ENCODE measurements at places on chromosomes 7 and 10.

DNA sequence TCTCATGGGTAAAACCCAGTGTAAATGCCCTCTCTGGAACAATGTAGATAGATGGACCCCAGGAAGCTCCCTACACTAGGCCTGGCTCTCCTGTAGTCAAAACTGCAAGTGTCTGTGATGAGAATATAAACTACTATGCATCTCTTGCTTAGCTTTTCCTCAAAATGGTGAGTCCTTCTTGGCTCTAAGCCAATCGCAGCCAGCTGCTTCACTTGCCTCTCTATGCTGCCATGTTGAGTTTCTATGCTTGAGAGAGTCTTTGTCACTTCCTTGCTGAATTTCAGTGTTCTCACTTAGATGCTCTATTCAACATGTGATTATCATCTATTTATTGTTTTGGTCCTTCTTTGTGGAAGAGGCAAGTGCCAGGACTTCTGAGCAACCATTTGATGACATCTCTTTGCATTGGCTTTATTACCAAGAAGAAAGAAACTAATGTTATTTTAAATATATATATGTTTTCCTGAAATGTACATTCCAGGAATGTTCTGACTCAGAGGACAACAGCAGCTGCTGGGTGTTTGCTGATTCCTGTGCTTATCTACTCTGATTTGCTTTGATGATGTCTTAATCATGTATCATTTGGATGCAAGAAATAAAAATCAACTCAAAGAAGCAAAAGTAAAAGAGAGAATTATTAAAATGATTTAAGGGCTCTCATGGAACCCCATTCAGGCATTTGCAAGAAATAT is 16.6 kb downstream of the TAS2R40 start:
- no peak for DNase-seq

- no peak for DNase-seq
Observed at GRCh38 chr7:80459776-80460510, 51.9 kb downstream of the GNAT3 start.

DNA sequence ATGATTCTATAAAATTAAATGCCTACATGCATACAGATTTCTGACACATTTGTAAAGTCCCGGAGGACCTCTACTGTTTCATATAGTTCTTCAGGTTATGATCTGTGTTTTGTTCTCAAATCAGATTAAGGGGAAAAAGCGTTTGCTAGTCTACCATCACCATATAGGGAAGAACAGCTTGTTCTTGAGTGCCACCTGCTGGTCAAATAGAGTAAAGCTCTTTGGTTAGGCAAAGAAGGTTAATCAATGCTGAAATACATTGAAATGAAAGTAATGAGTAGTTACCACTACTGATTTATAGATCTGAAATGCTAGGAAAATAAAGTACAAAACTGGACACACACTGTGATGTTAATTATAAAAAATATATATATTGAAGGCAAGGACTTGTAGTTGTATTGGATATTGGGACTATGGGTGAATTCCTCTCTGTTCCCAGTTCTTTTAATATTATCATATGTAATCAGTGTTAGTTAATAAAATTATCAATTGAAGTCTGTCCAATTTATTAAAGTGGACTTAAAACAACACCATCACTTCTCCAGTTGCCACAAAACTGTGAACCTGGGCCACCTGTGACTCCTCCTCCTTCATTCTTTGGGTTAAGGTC is 72.6 kb upstream of the PDLIM1 start:
- DNase-seq: peak; percentile 38

DNA sequence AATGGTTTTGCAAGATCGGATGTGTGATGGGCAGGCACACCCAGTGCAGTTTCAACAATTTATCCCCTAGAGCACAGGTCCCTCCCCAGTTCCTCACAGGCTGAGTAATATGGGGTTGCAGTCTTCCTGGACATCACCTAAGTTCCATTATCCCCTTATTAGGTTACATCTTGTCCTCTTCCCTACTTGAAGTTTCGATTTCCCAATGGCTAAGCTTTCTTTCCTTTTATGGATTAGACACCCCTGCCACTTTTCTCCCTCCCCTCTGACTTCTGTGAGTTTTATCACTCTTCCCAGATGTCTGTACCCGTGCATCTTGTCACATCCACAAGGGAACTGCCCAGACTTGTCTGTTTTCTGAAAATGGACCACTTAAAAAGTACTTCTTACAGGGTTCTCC is 2.4 kb upstream of the NIPSNAP2 start:
- no peak for DNase-seq

DNA sequence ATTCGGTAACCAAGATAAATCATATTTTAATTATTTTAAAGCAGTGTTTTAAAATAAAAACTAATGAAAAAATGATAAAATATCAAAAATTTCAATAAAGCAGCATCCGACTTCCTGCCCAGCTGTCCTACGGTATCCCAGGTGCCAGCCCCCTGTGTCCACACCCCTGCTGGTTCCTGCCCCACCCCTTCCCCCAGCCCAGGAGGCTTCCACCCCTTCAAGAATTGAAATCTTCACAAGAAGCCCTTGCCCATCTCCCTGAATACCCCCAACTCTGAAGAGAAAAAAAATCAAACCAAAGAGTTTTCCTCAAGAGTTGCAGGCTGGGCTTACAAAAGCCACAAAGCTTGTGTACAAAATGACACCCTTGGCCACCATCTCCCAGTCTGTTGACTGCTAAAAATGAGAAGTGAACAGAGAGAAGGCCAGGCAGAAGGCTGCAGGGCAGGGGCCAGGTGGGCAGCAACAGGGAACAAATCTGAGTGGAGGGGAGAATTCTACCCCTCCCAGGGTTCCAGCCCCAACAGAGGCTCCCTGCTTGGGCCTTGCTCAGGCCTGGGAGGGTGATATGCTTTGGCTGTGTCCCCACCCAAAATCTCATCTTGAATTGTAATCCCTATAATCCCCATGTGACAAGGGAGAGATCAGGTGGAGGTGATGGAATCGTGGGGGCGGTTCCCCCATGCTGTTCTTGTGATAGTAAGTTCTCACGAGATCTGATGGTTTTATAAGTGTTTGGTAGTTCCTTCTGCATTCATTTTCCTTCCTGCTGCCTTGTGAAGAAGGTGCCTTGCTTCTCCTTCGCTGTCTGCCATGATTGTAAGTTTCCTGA is 14.5 kb downstream of the GPRIN2 start:
- no peak for DNase-seq

- DNase-seq: no peak
Observed at GRCh38 chr7:11607686-11608085, 224.3 kb downstream of the THSD7A start.

- DNase-seq: no peak
Observed at GRCh38 chr7:16684935-16685334, 39.0 kb downstream of the BZW2 start.

DNA sequence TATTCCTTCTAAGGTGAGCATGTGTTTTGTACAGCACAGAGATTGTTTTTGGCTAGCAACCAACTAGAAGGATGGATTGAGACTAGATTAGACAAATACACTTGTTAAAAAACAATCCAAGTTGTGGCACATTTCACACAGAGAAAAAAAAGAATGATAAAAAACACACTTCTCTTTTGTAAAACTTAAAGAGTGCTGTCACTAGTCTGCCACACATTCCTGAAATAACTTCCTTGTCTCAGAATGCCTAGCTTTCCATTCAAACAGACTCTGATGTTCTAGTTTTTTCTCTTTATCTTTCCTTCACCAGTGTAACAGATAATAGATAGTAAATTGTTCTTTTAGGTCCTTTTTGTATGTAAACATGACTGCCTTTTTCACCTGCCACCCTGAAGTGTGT is 11.4 kb downstream of the DLD start:
- DNase-seq: no peak

DNA sequence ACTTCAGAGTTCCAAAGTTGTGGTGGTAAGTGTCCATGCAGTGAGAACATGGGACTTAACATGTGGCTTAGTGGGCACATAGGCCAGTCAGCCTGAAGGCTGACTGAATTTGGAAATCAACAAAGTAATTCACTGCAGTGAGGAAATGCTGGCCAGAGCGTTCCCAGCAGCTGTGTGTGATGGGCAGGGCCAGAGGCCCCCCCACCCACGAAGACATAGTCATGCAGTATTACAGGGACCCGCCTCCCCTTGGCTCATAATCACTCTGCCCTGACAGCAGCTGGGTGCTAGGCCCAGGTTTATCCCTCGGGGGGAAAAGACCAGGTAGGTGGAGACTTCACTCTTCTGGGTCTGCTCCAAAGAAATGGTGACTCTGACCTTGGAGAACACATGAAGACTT is 33.7 kb downstream of the HTR5A start:
- no peak for DNase-seq

GRCh38 chr10:124324451-124324850 is 94.3 kb downstream of the OAT start:
- DNase-seq: no peak

GRCh38 chr10:101708073-101708472 is 13.1 kb upstream of the FBXW4 start:
- no peak for DNase-seq

GRCh38 chr7:128176696-128177095 is 64.4 kb upstream of the LEP start:
- no peak for DNase-seq

- DNase-seq: no peak
Observed at GRCh38 chr7:111852081-111852480, 289.8 kb upstream of the IMMP2L start.

DNA sequence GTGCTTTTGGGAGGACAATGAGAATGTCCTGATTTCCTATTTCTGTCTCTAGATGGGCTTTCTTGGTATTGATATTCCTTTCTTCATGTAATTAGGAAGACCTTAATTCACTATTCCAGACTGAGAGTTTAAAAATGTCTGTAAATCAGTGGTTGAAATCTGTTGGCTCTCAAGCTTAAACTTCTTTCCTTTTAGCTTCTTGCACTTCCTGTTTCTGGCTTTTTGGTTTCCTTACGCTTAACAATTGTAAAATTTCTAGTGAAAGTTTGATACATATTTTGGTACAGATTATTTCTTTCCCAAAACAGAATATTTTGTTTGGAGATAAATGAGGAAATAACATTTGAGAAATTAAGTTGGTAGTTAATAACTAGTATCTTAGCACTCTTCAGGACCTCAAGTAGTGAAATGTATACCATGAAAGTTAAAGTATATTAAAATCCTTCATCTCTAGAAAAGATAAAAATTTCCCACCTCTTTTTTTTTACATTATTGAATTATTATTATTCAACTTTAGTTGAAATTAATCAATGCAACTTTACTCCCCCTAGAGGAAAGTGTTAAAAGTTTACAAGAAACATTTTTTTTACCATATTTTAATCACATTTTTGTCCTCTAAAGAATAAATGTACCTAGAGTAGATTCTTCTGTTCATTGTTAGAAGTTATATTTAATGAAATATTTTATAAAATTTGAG is 137.2 kb downstream of the PHTF2 start:
- no peak for DNase-seq

DNA sequence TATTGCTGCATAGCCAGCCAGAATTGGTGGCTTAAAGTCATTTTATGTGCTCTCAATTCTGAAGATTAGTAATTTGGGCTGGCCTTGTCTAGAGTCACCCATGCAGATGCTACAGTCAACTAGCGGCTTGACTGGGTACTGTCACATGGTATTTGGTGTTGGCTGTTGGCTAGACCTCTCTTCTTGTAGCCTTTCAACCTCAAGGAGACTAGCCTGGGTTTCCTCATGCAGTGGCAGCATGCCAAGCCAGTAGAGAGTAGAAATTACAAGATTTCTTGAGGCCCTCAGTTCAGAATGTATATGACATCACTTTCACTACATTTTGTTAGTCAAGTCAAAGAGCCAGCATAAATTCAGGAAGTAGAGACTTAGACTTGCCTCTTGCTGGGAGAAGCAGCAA is 3.7 kb upstream of the ZNF800 start:
- no peak for DNase-seq

DNA sequence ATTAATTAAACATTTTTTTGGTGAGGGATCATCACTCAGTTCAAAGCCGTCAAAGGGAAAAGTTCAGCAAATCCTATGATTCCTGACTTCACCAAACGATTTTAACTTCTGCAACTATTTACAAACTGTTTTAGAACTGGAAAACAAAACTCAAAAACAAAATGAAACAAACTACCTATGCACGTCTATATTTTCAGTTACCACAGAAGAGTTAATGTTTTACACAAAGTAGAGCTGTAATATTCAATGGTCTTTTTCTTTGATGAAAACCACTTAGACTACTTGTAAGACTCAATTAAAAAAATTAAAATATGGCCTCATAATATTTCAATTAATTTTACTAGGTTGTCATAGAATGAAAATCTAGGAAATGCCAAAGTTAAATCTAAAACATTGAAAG is 131.5 kb downstream of the ATE1 start:
- no peak for DNase-seq

- DNase-seq: no peak
Observed at GRCh38 chr10:117670116-117670904, 127.8 kb downstream of the EMX2 start.

DNA sequence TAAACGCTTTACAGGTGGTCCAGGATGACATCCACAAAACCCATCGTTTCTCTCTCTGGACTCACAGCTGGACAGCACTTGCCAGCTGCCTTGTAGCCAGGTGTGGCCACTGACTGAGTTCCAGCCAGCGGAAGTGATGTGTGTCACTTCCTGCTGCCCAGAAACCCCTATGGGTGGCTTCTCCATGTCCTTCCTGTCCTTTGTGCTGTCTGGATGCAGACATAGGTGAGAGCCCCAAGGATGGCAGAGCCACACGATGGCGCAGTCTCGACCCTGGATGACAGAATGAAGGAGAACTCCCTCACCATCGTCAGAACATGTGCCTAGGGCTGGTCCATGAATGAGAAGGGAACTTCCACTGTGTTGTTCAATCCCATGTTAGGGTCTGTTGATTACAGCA is 22.1 kb downstream of the NMT2 start:
- no peak for DNase-seq

DNA sequence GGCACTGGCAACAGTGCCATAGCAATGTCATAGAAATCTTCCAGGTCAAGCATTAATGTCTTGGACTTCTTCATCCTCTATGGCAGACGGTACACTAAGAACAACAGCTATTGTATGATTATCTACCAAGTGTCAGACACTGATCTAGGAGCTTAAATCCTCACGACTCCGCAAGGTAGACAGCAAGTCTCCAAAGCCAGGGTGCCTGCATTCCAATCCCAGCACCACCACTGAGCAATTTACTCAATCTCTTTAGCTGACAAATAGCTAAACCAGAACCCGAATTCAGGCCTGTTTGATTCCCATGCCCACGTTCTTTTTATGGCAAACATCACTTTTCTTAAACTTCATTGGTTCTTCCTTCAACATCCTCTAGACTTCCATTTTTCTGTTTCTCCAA is 31.8 kb downstream of the DNMBP start:
- DNase-seq: no peak

Measured in T-cell (primary cell).